ENCODE measurements at places on chromosomes 7 and 10.

- DNase-seq: no peak
Observed at GRCh38 chr7:984361-985126, 1.6 kb downstream of the CYP2W1 start.

DNA sequence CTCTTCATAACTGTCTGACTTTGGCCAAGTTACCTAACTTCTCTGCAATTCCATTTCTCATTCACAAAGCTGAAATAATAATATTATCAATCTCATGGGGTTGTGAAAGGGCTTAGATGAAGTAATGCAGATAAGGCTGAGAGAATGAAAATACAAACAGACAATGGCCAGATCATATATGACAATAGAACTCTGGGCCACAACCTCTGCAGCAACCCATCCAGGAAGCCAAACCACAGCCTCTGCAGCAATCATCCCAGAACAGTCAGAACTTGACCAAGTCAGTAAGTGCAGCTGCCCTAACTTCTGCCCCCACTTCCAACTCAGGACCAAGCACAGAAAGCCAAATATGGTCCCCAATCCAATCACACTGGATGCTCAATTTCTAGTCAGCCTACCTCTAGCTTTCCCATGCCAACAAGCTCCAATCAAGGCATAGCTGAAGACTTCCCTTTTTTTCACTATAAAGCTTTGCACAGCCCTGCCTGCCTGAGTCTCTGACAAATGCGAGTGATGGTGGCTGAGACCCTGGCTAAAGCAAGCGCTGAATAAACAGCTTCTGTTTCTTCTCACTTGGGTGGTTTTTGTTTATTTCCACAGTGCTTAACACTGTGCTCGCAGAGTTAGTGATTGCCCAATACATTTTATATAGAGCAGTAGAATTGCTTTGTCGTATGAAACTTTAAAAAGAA, 34.8 kb upstream of the TNPO3 start:
- DNase-seq: no peak

DNA sequence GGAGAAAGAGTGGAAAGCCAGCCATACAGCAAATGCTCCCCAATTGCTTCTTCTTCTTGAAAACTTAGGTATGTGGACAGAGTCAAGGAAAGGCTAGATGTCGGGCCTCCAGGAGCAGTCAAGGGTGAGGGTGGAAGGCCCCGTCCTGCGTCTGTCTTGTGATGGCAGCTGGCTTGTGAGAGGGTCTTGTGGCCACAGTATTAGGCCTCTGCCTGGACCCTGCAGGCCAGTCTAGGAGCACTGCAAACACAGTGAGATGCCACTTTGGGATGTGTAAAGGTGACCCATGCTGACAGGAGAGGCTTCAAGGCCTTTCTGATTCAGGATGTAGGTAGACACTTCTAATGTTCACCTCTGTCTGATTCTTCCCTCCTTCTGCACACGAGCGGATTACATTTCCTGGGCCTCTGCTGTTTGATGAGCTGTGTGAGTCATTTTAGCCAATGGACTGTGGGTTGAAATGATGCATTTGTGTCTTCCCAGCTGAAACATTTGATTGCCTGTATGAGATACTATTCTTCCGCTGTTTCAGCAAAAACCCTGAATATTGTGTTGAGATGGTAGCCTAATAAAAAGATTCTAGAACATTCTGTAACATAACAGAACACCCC, 135.4 kb downstream of the EMX2 start:
- no peak for DNase-seq

GRCh38 chr10:102395400-102396316, at the start of gene NFKB2:
TSS of gene NFKB2 (plus strand) at chr10:102395705. CDS start at chr10:102395960, 255 bp downstream.
- DNase-seq: no peak

DNA sequence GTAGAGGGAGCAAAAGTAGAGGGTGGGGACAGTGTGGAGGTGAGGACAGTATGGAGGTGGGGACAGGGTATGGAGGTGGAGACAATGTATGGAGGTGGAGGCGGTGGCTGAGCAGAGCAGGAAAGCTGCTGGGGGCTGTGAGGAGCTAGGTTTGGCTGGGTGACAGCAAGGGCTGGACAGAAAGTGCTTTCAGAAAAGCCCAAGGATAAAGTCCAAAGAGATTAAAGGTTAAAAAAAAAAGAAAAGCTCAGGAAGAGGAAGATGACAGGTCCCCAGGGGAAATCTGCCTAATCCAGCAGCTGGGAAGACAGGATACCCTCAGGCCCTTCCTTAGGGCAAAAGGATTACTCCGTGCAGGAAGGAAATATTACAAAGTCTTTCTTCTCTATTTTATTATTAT, 32.1 kb upstream of the PFKFB3 start:
- no peak for DNase-seq

- DNase-seq: no peak
Observed at GRCh38 chr10:120630266-120630665, 173.2 kb downstream of the PLPP4 start.

GRCh38 chr7:11831156-11831735, 752 bp downstream of the THSD7A start:
- no peak for DNase-seq

DNA sequence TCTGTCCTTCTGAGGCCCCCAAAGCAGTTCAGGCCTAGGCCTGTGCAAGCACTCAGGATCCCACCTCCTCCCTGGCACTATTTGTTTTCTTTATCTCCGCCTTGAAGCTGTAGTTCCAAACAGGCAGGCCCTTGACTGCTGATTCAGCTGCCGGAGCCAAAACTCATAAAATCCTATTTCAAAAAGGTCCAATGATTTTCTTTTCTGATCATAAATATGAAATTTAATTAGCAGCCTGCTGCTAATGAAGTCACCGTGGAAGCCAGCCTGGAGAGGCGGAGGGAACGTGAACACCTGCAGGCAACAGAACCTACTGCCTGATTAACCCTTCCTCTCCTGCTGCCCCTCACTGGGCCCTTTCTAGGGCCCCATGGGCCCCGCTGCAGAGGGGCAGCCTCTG, 60.1 kb downstream of the CARD11 start:
- DNase-seq: no peak

GRCh38 chr7:133836666-133837065, 290.5 kb upstream of the LRGUK start:
- DNase-seq: no peak
